ENCODE measurements at places on chromosomes 2 and 18. TPM values are rescaled to one million over a fixed set of nuclear protein-coding genes. Genes with fewer than 3 reads are reported as not detected.

DNA sequence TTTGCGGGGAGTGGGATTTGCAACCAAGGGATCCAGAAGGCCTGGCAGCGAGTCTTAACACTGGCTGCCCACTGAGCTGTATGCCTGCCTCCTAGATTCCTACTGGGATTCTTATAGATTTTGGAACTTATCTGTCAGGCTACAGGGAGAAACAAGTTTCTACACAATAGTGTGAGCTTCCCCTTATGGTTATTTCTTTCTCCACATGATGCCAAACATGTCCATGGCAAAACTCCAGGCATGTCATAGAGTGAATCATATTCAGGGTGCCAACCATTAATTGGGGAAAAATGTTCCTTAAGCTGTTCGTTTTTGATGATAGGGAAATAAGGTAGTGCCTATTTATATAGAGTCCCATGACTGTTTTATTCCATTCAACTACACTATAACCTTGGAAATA is 1185.2 kb upstream of the CELF4 start:
- DNase-seq = no peak

GRCh38 chr2:17363846-17364245 is 154.4 kb downstream of the RAD51AP2 start:
- no peak for DNase-seq

Gene RAD51AP2
- total RNA-seq = not detected

DNA sequence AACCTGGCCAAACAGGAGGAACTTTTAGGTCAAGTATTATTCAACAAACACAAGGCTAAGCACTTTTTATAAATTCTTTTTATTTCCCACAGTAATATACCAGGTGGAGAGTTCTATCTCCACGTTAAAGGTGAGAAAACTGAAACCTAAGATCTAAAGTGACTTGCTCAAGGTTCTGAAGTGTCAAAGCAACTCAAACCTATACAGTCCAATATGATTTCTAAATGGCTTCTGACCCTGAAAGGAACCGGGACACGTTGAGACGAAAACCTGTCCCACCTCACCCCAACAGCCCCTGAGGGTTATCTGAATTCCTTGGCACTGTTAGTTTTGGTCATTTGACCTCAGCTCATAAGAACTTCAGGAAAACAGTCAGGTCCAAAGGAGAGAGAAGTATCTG is 814.5 kb upstream of the LRATD1 start:
- DNase-seq = no peak

GRCh38 chr2:15793078-15793913 is 147.1 kb upstream of the MYCN start:
- DNase-seq = no peak

DNA sequence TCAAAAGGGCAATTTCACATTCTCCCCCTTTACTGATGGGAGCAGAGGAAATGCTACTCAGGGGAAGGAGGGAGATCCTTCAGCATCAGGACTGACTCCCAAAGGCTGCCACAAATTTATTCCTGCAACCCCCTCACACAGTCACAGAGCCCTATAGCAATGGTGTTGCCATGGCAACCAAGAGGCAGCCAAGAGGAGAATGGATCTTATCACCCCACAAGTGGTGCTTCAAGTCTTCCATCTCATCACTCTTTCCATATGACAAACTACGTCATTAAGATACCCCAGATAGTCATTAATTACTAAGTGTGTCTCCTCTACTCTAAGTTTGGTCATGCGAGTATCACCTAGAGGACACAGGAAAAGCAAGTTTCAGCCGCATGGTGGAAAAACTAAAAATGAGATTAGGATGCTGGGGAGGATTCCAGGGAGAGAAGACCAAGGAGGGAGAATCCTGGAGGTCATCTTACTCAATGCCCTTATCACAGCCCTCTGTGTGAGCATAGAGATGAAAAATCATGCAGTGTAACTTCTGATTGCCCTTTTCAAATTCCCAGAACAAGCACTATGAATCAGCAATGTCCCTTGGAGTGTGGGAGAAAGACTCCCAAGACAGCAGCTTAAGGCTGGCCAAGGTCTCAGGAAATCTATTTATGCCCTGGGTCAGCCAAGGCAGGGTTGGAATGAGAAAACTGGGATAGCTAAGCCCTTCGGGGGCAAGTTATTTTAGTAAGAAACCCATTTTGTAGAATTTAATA is 885.7 kb upstream of the KLHL29 start:
- no peak for DNase-seq

Gene PDE1A
- total RNA-seq = 45.7 TPM

Gene SH3BP4
- 26.7 TPM for total RNA-seq

DNA sequence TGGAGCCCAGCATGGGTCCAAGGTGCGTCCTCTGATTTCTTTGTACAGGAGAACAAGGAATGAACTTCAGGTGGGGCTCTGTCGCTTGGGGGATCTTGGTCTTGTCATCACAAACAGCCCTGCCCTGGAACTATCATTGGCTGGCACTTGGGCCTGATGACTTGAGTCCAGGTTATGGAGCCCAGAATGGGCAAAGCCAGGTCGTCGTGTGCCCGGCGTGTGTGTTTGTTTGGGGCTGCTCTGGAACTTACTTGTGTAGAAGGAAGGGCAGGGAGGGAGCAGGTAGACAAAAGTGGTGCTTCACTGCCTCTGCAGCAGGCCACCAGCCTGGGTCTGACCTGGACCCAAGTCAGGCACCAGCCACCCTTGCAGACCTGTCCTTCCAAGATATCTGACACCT is 306.3 kb upstream of the HS6ST1 start:
- no peak for DNase-seq

- DNase-seq = no peak
These were observed 38.9 kb downstream of the UGP2 start for GRCh38 chr2:63880625-63881024.

Data from sciatic nerve (tissue), 2 donors.